Stimulated activated CD8-positive, alpha-beta memory T cell treated with anti-CD3 and anti-CD28 coated beads, Interleukin-4, amount 100 ng/mL, for 48 hours (primary cell): ENCODE measurements at places on chromosomes 11 and 22.

- no peak for DNase-seq
These were observed 1.2 kb upstream of the ARHGAP20 start for GRCh38 chr11:110713449-110713776.

DNA sequence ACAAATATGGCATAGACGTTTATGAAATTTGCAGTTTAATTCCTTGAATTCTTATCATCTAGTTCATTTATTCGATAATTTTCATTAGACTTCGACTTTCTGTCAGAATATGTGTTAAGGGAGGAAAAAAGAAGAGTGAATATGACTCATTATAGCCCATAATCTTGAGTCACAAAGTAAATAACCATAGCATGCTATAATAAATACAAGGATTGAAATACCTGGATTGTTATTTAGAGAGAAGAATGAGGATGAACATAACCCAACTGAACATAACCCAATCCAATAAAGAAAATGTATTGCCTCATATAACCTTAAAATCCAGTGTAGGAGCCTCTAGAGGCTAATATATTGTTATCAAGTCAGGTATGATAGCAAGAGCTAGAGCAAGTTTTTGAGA, 1858.3 kb upstream of the RAG2 start:
- DNase-seq, result no peak

DNA sequence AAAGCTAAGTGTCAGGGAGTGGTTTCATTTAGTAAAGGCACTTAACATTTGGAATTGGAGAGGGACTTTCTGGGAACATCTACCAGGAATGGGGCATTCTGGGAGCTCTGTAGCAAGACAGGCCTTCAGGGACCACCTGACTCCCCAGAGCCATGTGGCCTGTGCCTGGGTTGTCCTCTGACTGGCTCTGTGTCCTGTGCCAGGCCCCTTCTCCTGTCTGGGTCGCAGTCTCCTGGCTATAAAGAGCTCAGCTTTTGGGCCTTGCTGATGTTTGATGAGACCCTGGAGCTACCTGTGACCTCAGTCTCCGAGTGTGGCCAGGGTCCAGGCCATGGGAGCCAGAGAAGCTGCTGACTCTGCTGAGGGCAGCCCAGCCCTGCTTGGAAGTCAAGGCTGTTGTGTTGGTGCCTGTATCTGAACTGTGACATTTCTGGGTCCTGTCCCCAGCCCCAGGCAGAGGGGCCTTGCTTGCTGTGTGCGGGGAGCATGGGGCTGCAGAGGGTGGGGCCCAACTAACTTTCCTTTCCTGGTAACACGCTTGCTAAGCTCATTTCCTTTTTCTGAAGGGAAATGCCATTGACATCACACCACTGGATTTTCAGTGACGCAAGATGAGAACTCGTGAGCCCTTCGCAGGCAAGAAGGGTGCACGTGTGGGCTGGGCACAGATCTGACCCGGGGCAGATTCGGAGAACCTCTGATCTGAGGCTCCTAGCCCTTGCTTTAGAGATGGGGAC, 41.3 kb downstream of the LRRC32 start:
- DNase-seq, result peak; percentile 63

DNA sequence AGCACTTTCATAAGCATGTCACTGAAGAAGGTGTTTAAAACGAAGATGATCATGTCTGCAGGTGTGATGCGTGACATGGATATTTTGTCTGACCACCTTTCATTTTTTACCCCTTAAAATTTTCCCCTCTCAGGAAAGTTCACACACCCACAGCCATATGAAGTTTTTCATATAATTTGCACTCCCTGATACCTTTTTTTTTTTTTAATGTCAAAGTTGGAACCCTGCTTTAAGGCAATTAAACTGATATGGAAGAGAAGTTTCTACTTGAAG, 104.6 kb downstream of the ATXN10 start:
- no peak for DNase-seq

DNA sequence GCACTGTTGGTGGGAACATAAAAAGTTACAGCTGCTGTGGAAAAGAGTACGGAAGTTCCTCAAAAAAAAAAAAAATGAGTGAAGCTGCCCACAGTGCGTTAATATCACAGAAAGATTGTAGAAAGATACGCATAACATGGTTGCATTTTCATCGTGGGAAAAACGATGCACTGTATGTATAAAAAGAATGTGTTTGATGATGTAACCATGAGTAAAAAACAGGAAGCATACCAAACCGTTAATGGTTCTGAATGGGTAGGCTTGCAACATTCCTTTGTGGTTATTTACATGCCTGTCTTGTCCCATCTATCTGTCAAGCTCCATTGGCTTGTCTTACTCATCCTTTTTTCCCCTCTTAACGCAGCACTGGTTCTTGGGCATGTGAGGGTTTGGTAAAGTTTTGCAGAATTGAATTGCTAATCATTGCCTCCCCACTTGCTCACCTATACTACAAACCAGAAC, 33.8 kb upstream of the DKK3 start:
- DNase-seq, result no peak

- no peak for DNase-seq
These were observed 70.2 kb downstream of the MED15 start for GRCh38 chr22:20577549-20577975.

DNA sequence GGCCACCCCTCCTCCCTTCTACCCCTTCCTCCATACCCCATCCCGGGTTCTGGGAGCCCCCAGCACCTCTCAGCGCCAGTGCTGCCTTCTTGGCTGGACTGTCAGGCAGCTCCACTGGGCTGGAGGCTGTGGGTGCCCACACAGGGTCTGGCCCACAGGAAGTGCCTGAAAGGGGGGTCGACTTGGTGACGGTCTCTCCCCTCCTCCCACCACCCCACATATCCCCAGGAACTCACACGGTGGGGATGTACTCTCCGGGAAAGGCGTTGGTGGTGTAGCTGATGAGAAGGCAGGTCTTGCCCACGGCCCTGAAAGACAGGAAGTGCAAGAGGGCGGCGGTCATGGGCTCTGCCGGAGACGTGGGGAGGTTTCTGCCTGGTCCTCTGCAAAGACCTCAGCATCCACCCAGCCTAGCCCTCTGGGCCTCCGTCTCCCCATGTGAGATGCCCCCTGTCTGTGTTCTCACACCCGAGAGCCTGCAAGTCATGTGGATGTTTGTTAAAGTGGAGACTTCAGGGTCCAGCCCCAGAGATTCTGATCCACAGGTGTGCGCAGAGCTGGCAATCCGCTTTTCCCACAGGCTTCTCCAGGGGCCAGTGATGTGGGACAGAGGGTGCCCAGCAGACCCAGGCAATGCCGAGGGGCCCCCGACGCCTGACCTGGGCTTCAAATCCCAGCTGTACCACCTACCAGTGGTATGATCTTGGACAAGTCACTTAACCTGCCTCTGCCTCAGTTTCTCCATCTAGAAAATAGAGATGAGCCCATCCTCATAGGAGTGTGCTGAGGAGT, 2.5 kb downstream of the RAC2 start:
- peak; percentile 74 for DNase-seq

GRCh38 chr22:27093422-27093821, 436.0 kb downstream of the MIAT start:
- DNase-seq, result no peak

DNA sequence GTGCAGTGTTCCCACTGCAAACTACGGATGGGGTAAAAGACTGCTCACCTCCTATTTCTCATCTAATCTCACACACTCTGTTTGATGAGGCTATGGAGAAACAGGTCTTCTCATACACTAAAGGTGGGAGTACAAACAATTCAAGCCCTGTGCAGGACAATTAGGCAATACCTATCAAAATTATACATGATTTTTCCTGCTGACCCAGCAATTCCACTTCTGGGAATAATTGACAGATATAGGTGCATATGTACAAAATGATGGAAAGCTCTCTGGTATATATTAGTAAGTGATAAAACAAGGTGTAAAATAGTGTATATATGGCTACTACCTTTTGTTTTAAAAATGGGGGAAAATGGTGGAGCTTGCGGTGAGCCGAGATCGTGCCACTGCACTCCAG, 23.1 kb downstream of the BDNF start:
- DNase-seq, result no peak

- DNase-seq, result no peak
These were observed 9.8 kb upstream of the SLC39A13 start for GRCh38 chr11:47398551-47398950.

GRCh38 chr22:46356496-46357480, 21.3 kb downstream of the TRMU start:
- DNase-seq, result no peak

GRCh38 chr11:94457118-94458029, 36.3 kb downstream of the MRE11 start:
- no peak for DNase-seq

GRCh38 chr11:6646918-6647679, 8.5 kb downstream of the DCHS1 start:
- DNase-seq, result peak; percentile 50

DNA sequence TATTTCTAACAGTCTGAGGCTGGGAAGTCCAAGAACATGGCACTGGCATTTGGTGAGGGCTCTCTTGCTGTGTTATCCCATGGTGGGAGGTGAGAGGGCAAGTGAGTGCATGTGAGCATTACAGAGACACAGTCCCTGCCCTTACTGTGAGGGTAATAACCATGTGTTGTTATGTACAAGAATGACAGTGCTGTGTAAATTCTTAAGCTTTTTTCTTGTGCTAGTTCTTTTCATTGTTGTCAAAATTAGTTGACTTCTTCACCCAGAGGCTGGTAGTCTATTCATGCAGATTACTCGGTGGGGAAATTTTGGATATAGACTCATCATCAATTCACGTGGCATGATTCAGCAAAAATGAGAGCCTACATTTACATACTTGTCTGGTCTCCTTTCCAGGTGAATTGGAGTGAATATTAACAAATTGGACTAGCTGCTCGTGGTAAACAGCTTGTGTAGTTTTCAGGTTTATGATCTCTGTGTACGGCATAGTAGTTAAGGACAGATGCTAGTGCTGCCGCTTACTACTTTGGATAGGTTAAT, 49.3 kb downstream of the ATXN10 start:
- DNase-seq, result no peak

DNA sequence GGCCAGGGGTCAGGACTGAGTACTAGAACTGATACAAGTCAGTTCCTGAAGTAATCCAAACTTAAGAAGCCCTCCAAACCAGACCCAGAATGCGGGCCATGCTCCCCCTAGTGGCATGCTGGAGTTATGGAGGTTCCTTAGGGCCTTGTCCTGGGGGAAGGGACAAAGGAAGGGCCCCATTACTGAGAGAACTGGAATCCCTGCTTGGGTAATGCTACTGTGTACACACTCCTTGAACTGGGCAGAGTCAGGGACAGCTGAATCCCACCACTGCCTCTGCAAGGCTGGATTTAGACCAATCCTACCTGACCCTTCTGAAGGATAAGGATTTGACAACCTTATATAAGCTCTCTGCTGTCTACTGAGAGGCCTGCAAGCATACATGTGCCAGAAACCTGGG, 97.3 kb upstream of the AKIP1 start:
- peak; percentile 79 for DNase-seq

DNA sequence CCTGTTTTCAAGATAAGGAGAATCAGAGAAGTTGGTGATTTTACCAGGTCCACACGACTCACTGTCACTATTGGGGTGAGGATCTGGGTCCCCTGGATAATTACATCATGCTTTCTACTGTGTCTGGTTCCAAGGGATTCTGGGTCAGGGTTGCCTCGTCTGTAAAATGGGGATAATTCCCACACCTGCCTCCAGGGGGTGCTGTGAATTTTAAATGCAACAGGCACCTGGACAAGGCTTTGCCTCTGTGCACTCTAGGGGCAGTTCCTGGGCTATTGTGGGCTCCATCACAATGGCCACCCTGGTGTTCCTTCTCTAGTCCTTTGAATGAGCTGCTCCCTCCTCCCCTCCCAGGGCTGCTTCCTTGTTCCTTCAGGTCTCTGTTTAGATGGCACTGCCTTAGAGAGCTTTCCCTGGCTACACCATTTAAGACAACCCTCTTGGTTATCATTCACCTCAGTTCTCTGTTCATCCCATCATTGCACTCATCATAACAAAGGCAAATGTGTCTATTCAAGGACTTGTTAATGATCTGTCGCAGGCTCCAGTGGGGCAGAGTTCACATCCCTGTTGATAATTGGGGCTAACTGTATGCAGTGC, 178.6 kb downstream of the MIAT start:
- DNase-seq, result peak; percentile 84

- no peak for DNase-seq
These were observed 15.1 kb downstream of the LDHC start for GRCh38 chr11:18427240-18427639.

- no peak for DNase-seq
These were observed 4.4 kb downstream of the NCAM1 start for GRCh38 chr11:112965656-112966055.

GRCh38 chr22:19974935-19975706, 33.5 kb upstream of the TXNRD2 start:
- DNase-seq, result no peak

GRCh38 chr11:72925656-72926055, 111.4 kb downstream of the ATG16L2 start:
- DNase-seq, result no peak

DNA sequence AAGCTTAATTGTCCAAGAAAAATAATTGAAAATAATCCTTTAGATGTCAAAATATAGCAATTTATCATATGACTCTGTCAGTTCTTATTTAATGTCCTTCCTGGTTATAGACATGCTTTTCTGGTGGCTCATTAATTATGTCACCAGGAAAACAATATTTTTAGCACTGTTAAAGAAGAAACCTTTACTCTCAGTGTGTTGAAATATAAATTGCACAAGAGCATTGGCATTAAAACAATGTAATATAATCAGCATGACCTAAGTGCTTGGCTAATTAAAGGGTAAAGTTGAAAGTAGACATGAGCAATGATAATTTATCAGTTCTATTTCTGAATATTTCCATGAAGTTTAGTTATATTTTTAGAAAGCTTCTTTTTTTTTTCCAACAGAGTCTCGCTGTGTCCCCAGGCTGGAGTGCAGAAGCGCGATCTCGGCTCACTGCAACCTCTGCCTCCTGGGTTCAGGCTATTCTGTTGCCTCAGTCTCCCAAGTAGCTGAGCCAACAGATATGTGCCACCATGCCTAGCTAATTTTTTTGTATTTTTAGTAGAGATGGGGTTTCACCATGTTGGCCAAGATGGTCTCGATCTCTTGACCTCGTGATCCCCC, 232.3 kb downstream of the JRKL start:
- DNase-seq, result no peak

DNA sequence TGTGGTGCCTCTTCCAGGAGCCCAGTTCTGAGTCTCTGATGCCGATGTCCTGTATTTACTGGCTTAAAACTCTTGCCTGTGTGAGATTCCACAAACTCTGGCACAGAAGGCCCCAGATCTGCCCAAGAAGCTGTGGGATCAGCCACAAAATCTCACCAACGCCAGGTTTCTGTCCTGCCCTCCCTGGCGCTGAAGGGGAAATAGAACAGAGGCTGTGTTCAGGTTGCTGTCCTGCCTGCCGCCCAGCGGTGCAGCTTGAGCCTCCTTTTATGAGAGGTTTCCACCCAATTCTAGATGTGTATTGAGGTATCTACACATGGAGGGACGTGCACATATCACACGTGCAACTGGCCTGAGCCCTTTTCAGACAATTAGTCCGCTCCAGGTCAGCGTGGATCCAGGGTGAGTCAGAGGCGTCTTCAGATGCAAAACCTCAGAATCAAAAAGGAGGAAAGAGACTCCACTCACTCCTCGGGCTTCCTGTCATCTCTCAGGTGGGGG, 2.2 kb downstream of the TMEM80 start:
- DNase-seq, result no peak
